ENCODE measurements at places on chromosomes 4 and X. TPM values are rescaled to one million over a fixed set of nuclear protein-coding genes. Genes with fewer than 3 reads are reported as not detected.

Gene MID1
- total RNA-seq, result 19.3 TPM

Gene MAGEA2
- total RNA-seq, result not detected

Gene HTN1
- not detected for total RNA-seq

Gene GYPE
- 0.35 TPM for total RNA-seq

Gene FRMD7
- total RNA-seq, result not detected

Gene F8A1
- 6.2 TPM for total RNA-seq

DNA sequence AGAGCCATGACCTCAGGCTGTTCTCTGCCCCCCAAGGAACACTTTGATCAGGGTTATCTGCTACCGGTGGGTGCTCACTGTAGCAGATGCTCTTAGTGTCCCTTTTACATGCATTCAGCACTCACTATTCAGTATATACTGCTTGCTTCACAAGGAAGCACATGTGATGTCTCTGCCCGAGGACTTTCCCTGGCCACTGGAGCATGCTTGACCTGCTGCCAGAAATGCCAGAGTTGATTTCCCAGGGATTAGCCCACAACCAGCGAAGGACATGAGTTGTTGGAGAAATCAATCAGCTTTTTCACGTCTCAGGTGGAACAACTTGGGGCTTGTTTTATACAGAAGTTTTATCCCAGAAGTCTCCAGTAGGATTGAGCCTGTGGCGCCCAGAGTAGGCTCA is 51.2 kb upstream of the RPS6KA3 start:
- no peak for ATAC-seq

DNA sequence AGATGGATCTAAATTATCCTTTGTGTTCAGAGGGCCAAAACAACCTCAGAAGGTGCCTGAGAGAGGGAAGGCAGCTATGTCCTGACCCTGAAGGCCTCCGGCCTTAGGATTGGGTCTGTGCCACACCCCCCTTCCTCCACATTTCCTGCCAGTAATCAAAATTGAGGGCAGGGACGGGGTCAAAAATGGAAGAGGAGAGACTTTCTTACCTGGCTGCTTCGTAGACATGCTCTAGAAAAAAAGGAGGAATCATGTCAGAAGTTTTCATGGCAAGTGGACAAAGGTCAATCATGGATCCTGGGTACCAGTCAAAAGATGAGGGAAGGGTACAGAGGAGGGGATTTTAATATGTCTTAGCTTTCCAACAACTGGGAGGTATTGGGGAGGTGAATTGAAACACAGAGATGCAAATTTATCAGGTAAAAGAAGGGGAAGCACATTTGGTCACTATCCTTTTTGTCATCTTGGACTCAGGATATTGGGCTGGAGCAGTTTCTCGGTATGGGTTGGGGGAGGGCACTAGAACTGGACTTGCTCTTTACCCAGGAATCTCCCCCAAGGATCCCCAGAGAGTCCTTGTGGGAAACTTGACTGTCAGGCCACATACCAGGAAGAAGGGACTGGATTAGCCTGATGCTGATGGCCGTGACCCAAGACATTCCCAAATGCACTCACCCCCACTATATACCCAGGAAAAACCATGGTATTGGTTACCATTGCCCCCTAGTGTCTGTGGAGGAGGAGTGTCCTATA is 17.1 kb downstream of the VSIG4 start:
- no peak for ATAC-seq

DNA sequence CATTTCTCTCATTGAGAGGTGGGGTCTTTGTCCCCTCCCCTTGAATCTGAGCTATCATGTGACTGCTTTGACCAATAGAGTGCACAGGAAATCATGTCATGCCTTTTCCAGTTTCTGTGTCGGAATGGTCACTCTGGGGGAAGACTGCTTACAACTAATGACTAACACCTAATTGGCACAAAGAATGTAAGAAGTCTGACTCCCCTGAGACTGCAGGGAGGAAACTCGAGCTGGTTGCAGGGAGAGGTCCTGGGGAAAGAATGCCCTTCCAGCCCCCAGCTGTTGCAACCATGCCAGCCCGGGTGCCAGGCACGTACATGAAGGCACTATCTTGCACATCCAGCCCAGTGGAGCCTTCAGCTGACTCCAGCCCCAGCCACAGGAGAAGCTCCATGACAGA is 254.2 kb downstream of the DHX15 start:
- ATAC-seq, result no peak

DNA sequence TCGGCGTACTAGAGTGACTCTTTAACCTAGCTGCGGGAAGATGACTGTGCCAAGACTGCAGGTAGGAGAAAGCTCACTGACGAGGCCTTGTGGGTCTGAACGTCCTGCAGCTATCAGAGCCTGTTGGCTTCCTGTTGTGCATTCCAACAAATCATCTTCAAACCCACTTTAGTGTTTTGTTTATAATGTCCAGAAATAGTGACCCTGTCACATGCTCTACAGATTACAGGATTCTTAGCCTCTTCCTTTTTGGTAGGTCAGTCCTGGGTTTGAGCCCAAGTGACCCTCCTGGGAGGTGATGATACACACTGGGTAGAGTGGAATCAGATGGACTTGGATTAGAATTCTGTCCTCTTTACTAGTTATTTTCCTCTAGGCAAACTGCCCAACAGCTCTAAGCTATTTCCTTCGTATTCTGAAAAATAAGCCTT is 33.2 kb downstream of the HTT start:
- ATAC-seq, result peak; percentile 62

GRCh38 chrX:119190831-119191230 is 45.3 kb upstream of the PGRMC1 start:
- ATAC-seq, result peak; percentile 72

DNA sequence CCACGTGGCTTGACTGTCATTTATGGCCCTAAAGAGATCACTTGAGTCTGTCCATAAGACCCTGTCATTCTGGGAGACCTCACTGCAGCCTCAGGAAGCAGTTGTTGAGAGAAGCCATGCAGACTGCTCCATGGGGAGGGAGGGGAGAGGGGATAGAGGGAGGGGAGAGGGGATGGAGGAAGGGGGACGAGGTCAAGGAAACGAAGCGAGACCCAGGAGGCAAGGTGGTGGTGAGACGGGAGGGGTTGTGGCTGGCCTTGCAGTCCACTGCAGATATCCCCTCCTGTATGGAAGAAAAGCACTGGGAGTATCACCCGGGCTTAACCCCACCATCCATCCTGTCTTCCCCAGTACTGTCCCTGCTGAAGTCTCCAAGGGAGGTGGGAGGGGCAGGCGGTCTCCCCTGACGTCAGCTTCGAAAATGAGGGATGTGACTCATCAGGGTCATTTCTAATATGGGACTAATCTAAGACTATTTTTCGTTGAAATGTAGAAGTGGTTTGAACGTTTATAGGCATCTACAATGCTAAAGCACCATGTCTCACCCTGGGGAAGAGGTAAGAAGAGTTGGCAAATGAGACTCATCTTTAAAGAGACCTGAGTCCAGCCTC is 5.6 kb downstream of the TMEM255A start:
- no peak for ATAC-seq

DNA sequence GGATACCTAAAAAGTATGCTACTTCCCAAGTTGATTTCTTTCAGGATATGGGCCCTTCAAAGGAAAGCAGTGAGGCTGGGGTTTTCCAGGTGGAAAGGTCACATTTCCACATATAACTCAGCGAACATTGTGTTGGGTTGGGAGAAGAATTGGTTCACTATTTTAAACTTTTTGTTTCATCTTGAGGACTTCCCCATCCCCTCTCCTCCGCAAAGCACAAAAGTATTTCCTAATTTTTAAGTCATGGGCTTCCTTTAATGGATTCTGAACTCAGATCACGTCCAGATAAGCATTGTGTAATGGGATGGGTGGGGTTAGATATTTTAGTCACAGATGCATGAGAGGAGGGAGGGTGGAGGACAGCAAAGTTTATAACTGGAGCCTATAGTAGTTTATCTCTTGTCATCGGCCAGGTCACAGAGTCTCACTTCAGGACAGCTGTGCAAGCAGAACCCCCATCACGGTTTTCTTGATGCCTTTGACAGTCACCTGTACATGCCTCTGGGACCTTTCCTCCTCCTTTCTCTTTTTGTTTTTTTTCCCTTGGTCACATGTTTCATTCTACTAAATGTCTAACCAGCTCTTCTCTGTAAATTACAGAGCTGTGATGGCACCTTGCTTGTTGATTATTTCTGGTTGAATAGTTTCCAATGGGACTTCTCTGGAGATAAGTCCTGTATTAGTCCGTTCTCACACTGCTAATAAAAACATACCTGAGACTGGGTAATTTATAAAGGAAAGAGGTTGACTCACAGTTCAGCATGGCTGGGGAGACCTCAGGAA is 115.4 kb downstream of the PTTG2 start:
- ATAC-seq, result peak; percentile 76

- no peak for ATAC-seq
Observed at GRCh38 chr4:142901166-142901662, 55.1 kb upstream of the INPP4B start.

DNA sequence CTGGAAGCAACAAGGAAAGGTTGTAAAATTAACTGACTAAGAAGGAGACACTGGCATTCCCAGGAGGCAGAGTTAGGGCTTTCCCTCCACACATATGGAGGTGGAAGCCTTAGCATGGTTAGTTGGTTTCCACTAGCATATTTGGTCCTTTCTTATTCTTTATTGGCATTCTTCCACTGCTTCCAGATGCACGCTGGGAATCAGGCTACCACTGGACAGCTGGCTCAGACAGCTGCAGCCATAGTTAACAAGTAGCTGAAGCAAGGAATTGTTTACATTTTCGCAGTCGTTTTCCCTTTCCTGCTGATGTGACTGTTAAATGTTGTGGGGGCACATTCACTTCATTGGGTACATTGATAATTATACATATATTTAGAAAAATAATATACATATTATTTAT is 169.2 kb downstream of the GRIA2 start:
- no peak for ATAC-seq

Measured in gastroesophageal sphincter (tissue), 4 donors.